Fibroblast of lung (primary cell): ENCODE measurements at places on chromosomes 5 and 9. TPM values are rescaled to one million over a fixed set of nuclear protein-coding genes. Genes with fewer than 3 reads are reported as not detected.
A peak's percentile ranks its signal among the peaks of the same experiment; 100 is the strongest.

- peaks cover 8% of the 10 kb centered on the region for H3K4me1 ChIP-seq
- H3K27ac ChIP-seq: no peak overlapping the region
- H3K27me3 ChIP-seq: peaks cover 3% of the 10 kb centered on the region
- DNase-seq: peak; percentile 62
Measured at GRCh38 chr9:126704157-126704891, 90.6 kb downstream of the LMX1B start.

- no peak overlapping the region for H3K4me3 ChIP-seq
- no peaks in the 10 kb centered on the region for H3K27me3 ChIP-seq
- H3K27ac ChIP-seq: no peak overlapping the region
- H3K36me3 ChIP-seq: no peaks in the 10 kb centered on the region
- DNase-seq: no peak
Measured at GRCh38 chr9:112884101-112884500, 6.6 kb downstream of the SLC46A2 start.

DNA sequence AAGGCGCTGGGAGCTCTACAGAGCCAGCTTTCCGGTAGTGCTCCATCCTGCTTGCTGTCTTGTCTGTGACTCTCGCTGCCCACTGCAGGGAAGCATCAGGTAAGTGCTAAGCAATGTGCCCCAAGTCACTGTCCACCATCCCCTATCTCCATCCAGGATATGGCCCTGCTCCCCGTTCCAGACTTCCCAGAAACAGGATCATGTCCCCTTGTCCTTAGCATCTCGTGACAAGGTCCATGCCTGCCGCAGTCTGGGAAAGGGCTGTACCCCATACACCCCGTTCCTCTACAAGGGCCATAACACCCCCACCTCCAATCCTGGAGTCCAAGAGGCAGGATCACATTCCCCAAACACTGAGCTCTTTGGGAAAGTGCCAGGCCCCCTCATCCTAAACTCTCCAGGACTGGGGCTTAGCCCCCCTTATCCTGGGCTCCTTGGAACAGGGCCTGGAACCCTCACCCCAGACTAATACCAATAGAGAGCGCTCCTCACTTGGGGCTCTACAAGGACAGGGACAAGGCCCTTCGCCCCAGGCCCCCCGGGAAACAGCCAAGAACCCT, 566 bp downstream of the RPP25L start:
- DNase-seq: no peak
- H3K27me3 ChIP-seq: no peaks in the 10 kb centered on the region
- H3K36me3 ChIP-seq: peaks cover 11% of the 10 kb centered on the region
- H3K4me3 ChIP-seq: peak overlapping the region; percentile 87

- H3K27me3 ChIP-seq: no peaks in the 10 kb centered on the region
- no peak for DNase-seq
- H3K36me3 ChIP-seq: no peaks in the 10 kb centered on the region
- no peaks in the 10 kb centered on the region for H3K4me1 ChIP-seq
Measured at GRCh38 chr9:120151806-120152205, 428.2 kb downstream of the CDK5RAP2 start.

Gene TMEM215
- not detected in 2 replicates for total RNA-seq

Gene SLC45A2
- total RNA-seq: under 0.01 TPM in 2 replicates

DNA sequence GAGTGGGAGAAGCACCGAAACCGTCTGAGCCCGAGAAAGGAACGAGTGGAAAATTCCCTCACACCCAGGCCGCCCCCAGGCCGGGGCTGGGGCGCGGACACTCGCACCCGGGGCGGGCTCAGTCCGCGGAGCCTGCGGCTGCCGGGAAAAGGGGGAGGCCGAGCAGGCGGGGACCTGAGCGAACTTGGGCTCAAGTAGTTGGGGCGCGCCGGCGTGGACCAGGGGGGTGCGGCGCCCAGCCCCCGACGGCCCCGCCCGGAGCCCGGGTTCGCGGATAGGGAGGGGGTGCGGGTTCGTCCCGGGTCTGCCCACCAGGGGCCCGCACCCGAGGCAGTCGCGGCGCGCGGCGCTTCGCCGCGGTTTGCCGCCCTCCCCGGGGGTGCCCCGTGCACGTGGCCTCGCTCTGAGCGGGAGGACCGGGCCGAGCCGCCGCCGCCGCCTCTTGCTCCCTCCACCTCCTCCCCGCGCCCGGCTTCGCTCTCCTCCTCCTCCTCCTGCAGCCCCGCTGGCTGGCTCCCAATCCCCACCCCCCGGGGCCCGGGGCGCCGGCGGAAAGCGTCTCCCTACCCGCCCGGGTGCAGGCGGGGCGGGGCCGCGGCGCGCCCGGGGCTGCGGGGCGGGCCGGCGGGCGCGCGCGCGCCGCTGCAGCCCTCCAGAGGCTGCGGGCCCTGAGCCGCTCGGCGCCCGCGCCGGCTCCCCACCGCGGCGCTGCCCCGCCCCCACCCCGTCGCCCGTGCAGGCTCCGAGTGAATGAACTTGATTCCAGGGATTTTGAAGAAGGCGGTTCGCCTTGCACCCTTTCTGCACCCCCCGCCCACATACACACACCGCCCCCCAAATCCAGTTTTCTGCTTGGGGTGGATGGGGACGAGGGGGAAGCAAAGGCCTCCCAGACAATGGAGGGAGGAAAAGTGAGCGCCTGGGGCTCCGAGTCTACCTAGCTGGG, 1.3 kb upstream of the NFIB start:
- H3K36me3 ChIP-seq: no peaks in the 10 kb centered on the region
- peak overlapping the region; percentile 80 for H3K27ac ChIP-seq
- peak; percentile 91 for DNase-seq

Gene QRFP
- total RNA-seq: not detected in 2 replicates

DNA sequence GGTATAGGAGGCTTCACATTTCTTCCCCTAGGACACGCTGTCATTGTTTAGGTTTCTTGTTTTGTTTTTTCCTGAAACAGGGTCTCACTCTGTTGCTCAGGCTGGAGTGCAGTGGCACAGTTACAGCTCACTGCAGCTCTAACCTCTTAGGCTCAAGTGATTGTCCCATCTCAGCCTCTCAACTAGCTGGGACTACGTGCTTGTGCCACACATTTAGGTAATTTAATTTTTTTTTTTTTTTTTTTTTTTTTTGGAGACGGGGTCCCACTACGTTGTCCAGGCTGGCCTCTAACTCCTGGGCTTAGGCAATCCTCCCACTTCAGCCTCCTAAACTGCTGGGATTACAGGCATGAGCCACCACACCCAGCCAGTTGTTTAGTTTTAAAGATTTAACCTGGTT, 66.2 kb downstream of the EXOSC2 start:
- peaks cover 3% of the 10 kb centered on the region for H3K4me1 ChIP-seq
- no peak overlapping the region for H3K4me3 ChIP-seq
- no peak for DNase-seq
- no peak overlapping the region for H3K27ac ChIP-seq
- H3K36me3 ChIP-seq: no peaks in the 10 kb centered on the region

Gene PCDH12
- under 0.01 TPM in 1 of 2 replicates, not detected in the other for total RNA-seq
